ENCODE measurements at places on chromosomes 6 and 20. TPM values are rescaled to one million over a fixed set of nuclear protein-coding genes. Genes with fewer than 3 reads are reported as not detected.

Gene RWDD2A
- total RNA-seq: 2.2 TPM

GRCh38 chr6:142462260-142462659 lies 160.5 kb downstream of the ADGRG6 start:
- DNase-seq: no peak

Gene CARMIL1
- 6.0 TPM for total RNA-seq

Gene RAB44
- total RNA-seq: not detected

Gene GSTA1
- total RNA-seq: not detected

Gene SMLR1
- total RNA-seq: not detected

Gene ANKEF1
- 8.1 TPM for total RNA-seq

DNA sequence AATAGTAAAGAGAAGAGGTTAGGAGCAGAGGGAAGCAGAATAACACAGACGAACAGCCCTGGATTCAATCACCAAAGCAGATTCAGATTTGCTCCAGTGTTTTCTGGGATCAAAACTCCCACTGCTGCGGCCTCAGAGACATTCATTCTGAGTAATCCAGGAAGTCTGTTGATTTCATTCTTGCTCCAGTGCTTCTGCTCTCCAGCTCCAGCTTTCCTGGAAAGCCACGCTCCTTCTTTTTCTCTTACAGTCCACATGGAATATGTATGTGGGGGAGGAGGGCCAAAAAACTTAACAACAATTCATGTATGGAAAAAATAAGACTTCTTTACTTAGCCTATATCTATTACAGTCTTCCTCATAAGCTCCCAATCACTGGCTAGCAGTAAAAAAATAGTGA lies 26.4 kb upstream of the UST start:
- no peak for DNase-seq

DNA sequence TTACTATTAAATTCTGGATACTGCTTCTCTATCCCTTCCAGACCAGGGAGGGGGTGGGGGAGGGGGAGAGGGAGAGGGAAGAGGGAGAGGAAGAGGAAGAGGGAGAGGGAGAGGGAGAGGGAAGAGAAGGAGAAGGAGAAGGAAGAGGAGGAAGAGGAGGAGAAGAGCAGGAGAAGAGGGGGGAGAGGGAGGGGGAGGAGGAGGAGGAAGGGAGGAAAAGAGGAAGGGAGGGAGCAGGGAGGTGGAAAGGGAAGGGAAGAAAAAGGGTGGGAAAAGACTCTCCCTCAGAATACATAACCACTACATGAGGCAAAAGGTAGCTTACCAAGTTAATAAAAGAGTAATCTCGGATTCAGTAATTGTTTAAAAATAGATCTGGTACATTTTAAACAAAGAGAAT lies 46.0 kb downstream of the FAM184A start:
- DNase-seq: no peak
